ENCODE measurements at places on chromosomes 11 and 22.

- DNase-seq = no peak
Measured at GRCh38 chr22:26777156-26777801, 119.9 kb downstream of the MIAT start.

DNA sequence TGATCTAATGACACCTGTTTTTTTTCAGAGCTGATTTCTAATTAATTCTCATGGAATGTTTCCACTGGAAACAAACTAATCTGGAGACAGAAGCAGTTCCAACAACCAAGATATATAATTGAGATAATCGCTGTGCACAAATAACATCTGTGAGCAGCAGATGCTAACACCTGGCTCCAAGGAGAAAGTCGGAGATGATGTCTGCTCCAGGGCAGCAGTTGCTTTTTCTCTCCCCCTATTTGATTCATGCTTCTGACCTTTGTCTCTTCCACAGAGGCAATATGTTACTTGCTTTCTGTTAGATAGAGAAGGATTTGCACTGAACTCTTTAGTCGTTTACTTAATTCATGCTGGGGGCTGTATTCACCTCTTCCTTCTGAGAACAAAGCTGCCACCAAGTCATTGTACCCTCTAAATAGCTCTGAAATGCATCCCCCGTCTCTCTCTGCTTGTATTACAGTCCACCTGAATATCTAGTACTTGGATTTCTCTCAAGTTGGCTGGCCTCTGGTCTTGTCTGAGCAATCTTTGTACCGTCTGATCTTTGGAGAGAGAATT, 187.4 kb downstream of the MYO18B start:
- DNase-seq = no peak

DNA sequence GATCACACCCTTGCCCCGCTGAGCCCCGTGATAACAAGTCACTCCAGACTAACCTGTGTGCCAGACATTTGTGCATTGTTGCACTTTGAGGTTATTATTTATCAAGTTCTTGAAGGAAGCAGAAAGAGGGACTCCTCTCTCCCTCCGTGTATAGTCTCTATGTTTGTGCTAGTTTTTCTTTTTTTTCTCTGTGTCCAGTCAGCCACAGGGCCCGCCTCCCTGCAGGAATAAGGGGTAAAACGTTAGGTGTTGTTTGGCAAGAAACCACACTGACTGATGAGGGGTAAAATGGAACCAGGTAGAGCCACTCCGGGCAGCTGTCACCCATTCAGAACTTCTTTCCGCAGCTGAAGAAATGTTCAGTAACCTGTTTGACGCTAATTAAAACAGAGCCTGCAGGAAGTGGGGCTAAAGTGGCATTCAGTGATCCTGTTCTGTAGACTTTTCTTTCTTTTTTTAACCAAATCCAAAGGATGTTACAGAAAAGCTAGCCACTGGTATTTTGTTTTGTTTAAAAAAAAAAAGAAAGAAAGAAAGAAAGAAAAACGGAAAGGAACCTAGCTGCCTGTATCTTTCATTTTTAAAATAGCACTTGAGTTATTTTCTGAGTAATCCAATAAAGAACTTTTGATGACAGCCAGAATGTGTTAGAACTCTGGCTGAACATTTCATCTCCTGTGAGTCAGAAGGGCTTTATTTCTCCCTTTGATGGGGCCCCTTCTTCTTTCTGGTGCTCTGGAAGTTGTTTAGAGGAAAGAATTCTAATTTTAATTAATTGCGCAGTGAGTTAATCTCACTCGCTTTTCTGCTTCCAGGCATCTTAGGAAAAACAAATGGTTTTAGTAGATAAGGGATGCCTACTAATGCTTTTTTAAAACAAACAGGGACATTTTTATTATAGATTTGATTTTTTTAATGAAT, 58.2 kb downstream of the COMMD9 start:
- no peak for DNase-seq

DNA sequence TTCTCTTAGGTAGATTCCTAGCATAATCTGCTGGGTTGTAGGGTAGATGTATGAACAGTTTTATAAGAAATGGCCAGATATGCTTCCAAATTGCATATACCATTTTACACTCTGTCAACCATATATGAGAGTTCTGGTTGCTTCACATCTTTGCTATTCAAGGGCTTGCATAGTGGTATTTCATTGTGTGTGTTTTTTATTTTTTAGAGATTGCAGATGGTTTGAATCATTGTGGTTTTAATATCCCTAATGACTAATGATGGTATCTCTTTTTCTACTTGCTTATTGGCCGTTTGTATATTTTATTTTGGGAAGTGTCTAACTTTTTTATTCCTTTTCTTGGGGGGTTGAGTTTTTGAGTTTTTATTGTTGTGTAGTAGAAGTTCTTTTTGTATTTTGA, 26.9 kb downstream of the RNF214 start:
- no peak for DNase-seq

GRCh38 chr11:60065801-60066200, 9.3 kb downstream of the MS4A3 start:
- DNase-seq = no peak

DNA sequence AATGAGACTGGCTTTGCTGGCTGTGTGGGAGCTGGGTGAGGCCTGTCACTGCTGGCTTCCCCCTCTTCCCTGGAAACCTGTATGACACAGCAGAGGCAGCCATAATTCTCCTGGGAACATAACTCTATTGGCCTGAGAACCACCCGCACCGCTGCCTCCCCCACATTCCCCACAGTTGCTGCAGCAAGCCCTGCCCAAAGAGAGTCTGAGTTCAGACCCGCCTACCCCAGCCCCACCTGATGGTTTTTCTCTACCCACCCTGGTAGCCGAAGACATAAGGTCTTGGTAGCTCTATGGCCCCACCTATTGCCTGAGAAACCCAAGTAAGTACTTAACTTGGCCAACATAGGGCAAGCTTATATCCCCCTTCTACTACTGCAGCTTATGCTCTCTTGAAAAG, 174.8 kb downstream of the C11orf91 start:
- no peak for DNase-seq

DNA sequence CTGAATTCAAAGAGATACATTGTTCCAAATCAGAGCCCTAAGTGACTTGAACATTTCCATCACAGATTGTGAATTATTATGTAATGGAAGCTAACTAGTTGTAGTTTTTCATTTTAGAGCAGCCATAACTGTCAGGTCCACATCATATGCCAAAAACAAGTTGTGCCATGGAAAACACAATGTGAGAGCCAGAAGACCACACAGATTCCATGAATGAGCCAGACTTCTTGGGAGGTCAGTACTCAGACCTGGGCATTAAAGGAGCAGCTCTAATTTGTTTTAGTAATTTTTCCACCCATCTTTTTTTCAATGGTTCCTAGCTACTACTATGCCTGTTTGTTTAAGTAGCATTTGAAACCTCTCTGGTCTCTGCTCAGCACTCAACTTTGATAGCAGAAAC, 279.4 kb downstream of the FAT3 start:
- DNase-seq = no peak

DNA sequence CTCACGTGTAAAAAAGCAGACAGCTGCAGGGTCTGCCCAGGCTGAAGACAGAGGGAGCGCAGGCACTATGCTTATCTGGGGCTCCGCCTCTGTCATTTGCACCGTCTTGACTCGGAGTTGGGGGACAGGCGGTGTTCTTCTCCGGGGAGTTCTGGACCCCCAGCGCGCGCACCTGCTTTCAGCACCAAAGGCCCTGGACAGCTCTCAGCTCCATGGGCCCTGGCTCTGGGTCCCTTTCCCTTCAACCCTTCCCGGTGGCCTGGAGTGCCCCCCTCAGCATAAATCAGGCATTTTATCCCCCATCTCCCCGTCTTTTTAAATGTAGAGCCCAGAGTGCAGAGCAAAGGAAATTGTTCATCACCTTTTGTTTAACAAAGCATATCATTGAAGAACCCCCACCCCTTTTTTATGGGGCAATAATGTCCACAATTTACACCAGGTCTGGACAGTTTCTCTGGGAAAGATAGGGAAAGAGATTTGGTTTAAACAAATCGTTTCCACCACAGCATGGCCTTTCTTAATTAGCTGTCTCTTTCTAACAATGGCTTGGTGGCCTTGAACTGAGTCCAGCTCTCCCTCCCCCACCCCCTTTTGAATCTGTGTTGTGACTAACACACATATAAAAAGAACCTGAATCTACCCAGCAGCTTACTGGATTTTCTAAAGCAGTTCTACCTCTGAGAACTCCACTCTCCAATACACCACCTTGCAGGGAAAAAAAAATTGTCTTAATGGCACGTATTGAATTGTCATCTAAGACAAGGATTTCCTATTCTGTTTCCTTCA, 1.7 kb downstream of the SEZ6L start:
- no peak for DNase-seq

DNA sequence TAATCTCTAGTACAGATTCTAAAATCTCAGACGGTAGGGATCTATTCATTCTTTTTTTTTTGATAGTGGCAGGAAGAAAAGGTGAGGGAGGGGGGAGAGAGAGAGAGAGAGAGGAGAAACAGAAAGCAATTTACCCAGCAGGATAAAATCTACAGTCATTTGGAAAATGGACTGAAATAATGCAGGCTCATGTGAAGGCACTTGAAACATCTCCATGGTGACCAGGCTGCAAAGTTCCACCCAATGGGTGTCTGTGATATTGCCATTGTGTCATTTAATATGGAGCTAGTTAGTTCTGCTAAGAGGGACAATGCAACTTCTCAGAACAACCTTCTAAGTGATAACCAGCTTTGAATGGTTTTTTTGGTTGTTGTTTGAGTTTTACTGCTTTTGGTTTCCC, 165.2 kb upstream of the RAG2 start:
- DNase-seq = no peak

GRCh38 chr22:24315367-24315966, 44.8 kb downstream of the SPECC1L start:
- no peak for DNase-seq

GRCh38 chr11:102666331-102666957, 39.1 kb downstream of the MMP27 start:
- DNase-seq = no peak

GRCh38 chr11:6799402-6799801, at the start of gene OR6A2:
Gene OR6A2, minus strand, starts transcription at chr11:6799689. Its CDS starts 3,981 bp downstream, at chr11:6795708.
- DNase-seq = no peak

Measured in left cardiac atrium (tissue), 4 donors.